GM12878 (cell line): ENCODE measurements at places on chromosomes 11 and 22.

GRCh38 chr11:121311373-121311772, 18.8 kb downstream of the SC5D start:
- no peak for DNase-seq

DNA sequence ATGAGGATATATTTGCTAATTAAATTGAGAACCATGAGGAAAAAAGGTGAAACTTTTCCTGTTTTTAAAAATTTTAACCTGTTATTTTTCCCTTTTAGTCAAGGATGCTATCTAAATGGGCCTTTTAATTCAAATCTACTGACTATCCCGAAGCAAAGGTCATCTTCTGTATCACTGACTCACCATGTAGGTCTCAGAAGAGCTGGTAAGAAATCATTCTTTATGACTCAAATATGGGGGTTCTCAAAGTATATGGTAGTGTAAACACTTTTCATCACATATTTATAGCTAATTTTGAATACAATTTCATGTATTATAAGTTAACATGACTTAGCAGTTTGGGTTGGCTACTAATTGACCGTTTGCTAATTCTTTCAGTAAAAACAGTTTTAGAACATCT, 88.2 kb downstream of the CYP2R1 start:
- no peak for DNase-seq

GRCh38 chr22:22099194-22099486, 116.6 kb upstream of the TOP3B start:
- peak; percentile 69 for DNase-seq

DNA sequence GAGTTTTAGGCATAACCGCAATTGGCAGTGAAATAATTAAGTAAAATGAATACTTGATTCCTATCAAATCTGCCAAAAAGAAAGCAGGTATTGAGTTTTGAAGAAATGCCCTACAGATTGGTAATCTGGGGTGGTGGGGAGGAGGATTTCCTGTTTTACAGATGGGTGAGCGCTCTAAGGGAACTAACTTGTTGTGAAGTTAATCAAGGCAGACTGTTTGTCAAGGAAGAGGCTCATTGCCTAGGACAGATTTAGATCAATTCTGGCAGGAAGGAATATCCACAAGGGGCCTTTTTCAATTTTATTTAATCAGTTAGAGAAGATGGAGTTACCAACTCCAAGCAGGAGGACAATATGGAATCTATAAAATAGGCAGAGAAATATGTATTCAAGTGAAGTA, 271.5 kb upstream of the CCDC90B start:
- DNase-seq = no peak

DNA sequence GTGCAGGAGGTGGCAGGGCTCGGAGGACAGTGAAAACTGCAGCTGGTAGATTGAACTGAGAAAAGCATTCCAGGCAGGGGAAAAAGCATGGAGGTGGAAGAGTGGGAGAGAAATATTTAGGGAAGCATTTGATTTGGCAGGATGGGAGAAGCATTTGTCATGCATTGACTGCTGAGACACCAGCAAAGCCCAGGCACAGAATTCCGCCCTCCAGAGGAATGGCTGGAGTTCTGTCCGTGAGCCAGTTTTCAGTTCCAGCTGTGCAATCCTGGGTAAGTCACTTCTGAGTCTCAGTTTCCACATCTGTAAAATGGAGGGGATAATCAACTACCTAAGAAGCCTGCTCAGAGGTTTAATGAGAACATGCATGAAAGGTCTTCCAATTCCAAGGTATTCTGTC, 4.3 kb upstream of the TSKU start:
- DNase-seq = no peak

- no peak for DNase-seq
These were observed 3.2 kb downstream of the CTSD start for GRCh38 chr11:1760351-1761109.

- DNase-seq = no peak
These were observed 29.7 kb upstream of the EMSY start for GRCh38 chr11:76415073-76415472.

DNA sequence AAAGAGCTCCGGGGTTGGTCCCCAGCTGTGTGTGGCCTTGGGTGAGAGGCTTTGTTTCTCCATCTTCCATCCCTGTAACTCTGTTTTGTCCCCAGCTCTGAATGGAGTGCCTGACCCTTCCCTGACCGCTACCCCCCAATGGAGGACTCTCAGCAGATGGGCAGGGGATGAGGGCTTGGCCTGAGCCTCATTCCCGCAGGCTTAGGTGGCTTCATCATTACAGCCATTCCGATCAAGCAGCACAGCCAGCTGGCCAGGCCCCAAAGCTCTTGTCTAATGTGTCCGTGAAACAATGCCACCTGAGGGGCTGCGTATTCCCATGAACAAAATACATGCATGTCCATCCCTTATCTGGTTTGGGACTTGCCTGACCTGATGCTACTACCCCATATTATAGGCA, 3.9 kb upstream of the CDC42EP2 start:
- no peak for DNase-seq

GRCh38 chr11:35136311-35136710, 2.7 kb upstream of the CD44 start:
- no peak for DNase-seq

DNA sequence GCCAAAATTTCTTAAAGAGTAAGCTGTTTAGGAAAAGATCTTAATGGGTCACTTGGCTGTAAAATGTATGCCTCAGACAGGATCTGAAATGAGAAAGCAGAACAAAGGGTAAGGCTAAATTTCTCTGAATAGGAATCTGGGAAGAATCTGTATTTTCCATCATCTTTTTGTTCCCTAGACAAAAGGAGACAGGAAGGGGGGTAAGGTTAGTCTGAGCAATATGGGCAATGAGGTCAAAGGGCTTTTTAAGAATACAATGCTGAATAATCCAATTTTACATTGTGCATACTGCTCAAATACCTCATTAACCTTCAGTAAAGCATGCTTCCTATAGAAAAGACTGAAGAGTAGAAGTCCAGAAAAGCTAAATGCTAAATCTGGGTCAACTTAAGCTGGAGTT, 34.6 kb downstream of the CLDN25 start:
- no peak for DNase-seq

GRCh38 chr11:114259551-114259983, 36.6 kb upstream of the NNMT start:
- DNase-seq = no peak

- no peak for DNase-seq
These were observed 27.6 kb upstream of the SIK2 start for GRCh38 chr11:111574373-111575225.

GRCh38 chr11:20634781-20635180, 34.6 kb upstream of the NELL1 start:
- DNase-seq = no peak

GRCh38 chr22:45577746-45578523, 75.3 kb downstream of the FBLN1 start:
- peak; percentile 12 for DNase-seq

GRCh38 chr11:2651826-2652271, 47.9 kb downstream of the KCNQ1OT1 start:
- DNase-seq = no peak

- no peak for DNase-seq
These were observed 155.1 kb downstream of the HIPK3 start for GRCh38 chr11:33412241-33412640.

DNA sequence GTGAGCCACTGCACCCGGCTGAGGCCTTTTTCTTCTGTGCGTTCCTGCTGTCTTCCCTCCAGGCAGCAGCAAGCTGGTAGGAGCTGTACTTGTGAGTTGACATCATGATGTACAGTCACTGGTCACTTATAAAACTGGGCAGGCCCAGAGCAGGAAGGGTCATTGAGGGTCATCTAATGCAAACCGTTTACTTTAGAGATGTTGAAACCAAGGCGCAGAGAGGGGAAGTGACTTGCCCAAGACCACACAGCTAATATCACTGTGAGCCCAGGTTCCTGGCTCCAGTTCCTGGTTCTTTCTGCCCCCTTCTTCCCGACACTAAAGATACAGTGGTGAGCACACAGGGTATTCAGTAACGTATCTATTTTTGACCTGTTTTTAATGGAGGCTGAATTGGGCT, 27.3 kb downstream of the PTPRJ start:
- no peak for DNase-seq

- DNase-seq = no peak
These were observed 4566.7 kb upstream of the OR11H1 start for GRCh38 chr22:10961043-10961860.

DNA sequence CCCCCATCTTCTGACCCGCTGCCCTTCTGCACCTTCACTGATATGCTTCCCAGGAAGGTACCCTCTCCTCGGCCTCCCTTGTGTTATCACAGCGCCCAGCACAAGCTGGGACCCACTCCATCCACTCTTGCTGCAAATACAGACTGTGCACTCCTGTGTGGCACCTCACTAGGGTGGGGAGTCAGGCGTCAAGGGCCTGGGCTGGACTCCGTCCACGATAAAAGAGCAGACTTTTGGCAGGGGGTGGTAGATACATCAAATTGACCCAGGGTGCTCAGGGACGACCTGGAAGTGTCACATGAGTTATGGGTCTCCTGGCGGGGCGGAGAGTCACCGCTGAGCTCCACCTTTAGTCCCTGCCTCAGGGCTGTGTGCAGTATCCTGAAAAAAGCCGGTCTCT, 908 bp downstream of the TRPM5 start:
- no peak for DNase-seq

DNA sequence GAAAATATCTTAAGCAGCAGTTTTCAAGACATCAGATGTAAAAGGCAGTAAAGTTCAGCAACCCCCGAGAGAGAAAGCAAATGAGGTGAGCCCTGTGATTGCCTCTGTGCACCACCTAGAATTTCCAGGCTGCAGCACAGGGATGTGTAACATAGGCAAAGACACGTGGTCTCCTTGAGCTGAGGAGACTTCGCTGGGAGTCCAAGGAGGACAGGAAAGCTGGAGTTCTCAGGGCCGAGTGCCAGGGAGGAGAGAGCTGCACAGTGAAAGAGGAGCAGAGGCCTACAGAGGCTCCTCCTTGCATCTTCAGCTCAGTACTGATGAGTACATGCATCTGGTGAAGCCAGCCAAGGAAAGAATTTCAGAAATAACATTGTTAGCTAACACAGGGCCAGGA, 17.6 kb upstream of the TOLLIP start:
- no peak for DNase-seq

- no peak for DNase-seq
These were observed 124.3 kb downstream of the C11orf58 start for GRCh38 chr11:16862726-16863125.

GRCh38 chr11:32311346-32312065, 123.8 kb downstream of the WT1 start:
- no peak for DNase-seq

GRCh38 chr11:119267645-119268044, 49.3 kb downstream of the MCAM start:
- DNase-seq = no peak

GRCh38 chr22:37484480-37485394, 1.4 kb downstream of the MFNG start:
- peak; percentile 75 for DNase-seq

DNA sequence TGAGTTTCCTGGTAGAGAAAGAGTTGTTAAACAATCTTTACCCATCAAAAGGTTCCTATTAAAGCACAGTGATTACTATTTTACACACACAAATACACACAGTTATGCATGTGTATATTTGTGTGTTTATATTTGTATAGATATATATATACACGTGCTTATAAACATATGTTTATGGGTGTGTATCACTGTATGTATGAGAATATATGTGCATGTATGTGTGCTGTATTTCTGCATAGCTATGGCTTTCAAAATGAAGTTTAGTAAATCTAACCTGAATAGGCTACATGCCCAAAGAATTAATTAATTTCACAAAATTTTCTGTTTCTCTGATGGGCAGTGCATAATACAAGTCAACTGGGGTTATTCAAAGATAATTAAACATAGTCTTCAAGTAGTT, 723.1 kb upstream of the KIRREL3 start:
- no peak for DNase-seq

- no peak for DNase-seq
These were observed 18.7 kb upstream of the GNB1L start for GRCh38 chr22:19873138-19873959.

DNA sequence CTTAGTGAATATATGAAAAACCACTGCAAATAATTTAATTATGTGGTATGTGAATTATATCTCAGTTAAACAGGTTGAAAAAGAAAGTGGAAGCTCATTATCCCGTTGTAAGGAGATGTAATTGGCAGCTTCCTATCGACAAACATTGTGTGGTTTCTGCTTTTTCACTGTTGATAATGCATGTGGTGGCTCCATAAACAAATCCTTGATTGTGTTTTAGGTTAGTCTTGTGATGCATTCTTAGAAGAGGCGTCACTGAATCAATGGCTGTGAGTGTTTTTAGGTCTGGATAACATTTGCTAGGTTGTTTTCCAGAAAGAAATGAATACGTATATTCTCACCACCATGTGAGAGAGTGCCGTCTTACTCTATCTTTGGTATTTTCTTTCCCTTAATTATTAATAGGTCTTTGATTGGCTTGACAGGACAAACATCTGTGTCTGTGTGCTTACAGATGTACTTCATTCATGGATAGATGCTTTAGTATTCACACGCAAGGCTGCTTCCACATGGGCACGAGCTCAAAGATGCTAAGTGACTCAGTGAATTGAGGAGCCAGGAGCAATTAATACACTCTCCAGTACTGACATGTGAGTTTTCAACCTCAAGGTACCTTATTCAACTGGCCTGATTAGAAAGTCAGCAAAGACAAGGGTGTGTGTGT, 166.7 kb downstream of the TBC1D22A start:
- DNase-seq = no peak

DNA sequence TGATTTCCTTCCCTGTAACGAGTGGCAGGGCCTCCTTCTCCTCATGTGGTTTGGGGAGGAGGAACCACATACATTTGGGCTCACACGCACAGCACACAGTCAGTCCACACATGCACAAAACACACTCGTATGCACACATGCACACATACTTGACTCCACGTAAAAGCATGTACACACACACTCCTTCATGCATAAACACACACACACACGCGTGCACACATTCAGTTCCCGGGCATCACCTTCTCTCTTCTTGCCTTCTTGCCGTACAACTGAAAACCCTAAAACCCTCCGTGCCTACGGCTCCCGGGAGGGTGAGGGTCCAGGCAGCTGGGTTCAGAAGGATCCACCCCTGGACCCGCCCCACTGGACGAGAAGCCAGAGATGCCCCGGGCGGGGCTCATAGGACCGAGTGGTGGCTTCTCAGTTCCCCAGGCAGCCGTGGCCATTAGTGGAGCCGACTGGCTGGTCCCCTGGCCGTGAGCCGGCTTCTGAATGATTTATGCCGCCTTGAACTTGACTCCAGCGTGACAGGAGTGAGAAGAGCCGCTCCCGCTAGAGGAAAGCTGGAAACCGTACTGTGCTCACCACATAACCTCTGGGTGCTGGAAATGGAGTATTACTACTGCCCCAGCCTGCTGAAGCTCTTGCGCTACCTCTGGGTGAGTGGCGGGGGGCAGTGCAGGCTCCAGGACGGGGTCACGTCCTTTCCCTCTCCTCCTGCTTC, 117.4 kb downstream of the KIAA1671 start:
- DNase-seq = no peak

GRCh38 chr11:9577556-9577955, 4.1 kb downstream of the WEE1 start:
- DNase-seq = no peak

- DNase-seq = no peak
These were observed 20.3 kb downstream of the ARHGAP20 start for GRCh38 chr11:110691926-110692325.

- DNase-seq = no peak
These were observed 419.4 kb downstream of the MN1 start for GRCh38 chr22:27381960-27382742.

- DNase-seq = no peak
These were observed 102.4 kb upstream of the CADM1 start for GRCh38 chr11:115606498-115607220.
